ENCODE measurements at places on chromosomes 2 and 18.

GRCh38 chr2:200655918-200656580, 70.2 kb downstream of the AOX1 start:
- DNase-seq, result no peak

DNA sequence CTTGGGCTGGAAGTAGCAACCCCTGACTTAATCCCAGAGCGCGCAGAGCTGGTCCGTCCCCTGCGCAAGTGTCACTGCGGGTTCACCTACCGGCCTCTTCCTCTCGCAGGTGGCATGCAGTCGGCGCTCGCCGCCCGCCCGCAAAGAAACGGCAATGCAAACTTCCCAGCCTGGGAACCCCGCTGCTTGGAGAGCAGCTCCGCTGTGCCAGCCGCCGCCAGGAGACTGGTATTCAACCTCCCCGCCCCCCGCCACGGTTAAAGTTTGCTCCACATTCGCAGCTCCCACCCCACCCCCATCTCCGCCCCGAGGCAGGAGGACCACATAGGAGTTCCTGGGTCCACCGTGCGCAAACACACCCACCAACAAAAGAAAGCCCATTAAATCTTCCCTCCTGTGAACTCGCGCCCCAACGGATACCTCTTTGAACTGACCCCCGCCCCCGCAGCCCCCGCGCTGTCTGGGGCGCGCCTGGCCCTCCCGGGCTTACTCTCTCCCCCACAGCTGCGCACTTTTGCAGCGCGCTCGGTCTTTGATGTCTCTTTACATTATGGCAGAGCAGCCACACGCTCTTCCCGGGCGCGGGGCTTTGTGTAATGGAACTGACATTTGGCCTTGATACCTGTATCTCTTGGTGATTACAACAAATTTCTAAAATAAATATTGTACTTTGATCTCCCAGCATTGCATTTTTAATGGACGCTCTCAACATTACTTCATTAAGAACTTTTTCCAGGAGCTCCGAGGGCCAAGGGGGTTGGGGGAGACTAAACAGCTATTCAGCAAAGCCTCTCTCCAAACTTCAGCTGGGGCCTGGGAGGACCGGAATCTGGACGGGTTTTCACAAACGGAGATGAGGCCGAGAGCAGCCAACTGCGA, 3.1 kb upstream of the SP5 start:
- no peak for DNase-seq

DNA sequence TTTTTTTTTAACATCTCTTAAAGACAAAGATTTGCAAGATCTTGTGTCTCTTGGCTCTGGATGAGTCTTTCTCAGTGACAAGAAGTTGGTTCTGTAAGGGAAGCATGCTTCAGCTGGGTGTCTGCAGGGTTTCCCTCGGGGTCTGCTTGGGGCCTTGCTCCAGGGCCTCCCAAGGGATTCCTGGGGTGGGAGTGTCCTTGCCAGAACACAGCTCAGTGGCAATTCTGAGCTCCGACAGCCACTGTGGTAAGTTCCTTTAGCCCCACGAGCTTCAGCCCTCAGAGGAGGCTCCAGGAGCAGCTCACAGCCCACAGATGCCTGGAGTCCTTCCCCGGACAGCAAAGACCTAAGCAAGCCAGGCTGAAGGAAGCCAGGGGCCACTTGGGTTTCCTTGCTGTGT, 52.4 kb downstream of the EMX1 start:
- DNase-seq, result no peak

GRCh38 chr2:169272010-169272409, 90.3 kb downstream of the LRP2 start:
- DNase-seq, result no peak

GRCh38 chr2:73070643-73071359, 711 bp downstream of the SFXN5 start:
- DNase-seq, result peak; percentile 21

GRCh38 chr18:61201511-61201910, 131.7 kb upstream of the CDH20 start:
- no peak for DNase-seq

GRCh38 chr2:151727593-151728552, 6.4 kb downstream of the NEB start:
- no peak for DNase-seq

- DNase-seq, result no peak
These were observed 268.1 kb upstream of the ATP5MC3 start for GRCh38 chr2:175449616-175450015.

GRCh38 chr2:96305979-96306308, 598 bp upstream of the SNRNP200 start:
- no peak for DNase-seq
